ENCODE measurements at places on chromosomes 2 and 18.

- no peak for DNase-seq
Measured at GRCh38 chr2:108605947-108606346, 71.7 kb downstream of the LIMS1 start.

DNA sequence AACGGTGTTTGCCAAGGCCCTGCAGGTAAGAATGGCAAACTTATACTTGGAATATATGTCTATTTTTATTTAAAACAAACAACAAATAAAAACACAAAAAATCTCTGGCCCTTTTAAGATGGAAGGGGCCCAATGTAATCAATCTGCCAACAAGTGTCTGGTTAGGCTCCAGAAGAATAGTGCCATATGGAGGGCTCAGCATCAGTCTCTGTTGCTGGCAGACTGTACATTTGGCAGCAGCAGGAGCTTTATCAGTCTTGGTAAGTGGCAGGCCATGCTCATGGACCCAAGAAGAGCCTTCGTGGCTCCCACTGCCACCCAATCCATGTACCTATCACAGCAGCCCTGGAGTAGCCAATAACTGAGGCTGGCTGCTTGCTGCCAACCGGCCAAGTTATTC, 101.1 kb downstream of the GALNT3 start:
- no peak for DNase-seq

DNA sequence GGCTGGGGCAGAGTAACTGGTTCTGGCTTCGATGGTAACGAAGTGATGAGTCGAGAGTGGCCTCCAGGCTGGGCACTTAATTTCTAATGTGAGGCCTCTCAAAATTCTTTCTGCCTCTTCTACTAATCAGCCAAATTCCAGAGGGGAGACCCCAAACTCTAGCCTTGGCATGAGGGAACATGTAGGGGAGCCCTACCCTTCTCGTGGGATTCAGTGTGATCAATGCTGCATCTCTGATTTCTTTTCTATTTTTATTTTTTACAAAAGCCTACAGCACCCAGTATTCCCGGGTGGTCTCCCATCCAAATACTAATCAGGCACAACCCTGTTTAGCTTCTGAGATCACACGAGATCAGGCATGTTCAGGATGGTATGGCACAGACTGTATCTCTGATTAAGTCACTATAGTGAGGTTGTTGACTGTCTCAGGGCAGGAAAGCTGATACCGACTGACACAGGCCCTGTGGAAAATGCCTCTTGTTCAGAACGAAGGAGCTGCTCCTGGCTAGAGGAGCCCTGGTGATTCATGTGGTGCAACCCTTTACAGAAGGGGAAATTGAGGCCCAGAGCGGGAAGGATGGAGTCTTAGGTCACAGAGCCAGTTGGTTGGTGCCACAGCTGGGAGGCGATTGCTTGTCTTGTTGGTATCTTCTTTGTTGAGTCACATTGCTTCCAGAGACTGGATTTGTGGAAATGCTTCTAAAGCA, 126.3 kb upstream of the HS6ST1 start:
- no peak for DNase-seq

- DNase-seq: no peak
Measured at GRCh38 chr2:217859926-217860325, 142.9 kb downstream of the TNS1 start.

GRCh38 chr2:232838406-232838874, 31.6 kb upstream of the SNORC start:
- DNase-seq: no peak

DNA sequence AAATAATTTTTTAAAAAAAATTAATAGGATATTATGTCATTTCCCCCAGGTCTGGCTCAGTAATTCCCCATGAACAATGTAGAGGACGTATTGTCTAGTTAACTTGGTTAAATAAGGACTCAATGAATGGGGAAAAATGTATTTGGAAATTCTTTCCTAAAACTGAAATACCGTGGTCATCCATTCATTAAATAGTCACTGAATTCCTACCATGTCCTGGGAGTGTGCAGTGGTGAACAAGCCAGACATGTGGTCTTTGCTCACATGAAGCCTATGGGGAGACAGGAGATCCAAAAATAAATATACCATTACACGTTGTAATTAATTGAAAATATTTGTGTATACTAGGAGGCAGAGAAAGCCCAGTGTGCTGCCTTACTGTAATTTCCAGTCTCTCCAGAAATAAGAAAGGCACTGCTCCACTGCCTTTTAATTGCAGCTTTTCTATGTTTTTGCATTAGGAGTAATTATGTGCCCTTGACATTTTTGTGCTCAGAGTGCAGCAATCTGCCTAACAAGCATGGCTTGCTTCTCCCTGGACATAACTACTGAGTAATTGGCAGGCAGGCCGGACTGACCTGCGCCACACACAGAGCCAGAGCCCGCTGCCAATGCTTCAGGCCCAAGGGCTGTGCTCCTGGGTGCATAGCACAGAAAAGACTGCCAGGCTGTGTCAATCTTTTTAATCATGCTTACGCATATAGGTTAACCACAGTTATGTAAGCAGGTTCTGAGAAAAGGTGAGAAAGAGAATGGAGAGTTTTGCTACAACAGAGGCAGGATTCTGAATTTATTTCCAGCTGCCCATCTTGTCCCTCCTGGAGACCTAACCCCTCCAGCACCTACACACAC, 22.2 kb upstream of the TTC39C start:
- no peak for DNase-seq

DNA sequence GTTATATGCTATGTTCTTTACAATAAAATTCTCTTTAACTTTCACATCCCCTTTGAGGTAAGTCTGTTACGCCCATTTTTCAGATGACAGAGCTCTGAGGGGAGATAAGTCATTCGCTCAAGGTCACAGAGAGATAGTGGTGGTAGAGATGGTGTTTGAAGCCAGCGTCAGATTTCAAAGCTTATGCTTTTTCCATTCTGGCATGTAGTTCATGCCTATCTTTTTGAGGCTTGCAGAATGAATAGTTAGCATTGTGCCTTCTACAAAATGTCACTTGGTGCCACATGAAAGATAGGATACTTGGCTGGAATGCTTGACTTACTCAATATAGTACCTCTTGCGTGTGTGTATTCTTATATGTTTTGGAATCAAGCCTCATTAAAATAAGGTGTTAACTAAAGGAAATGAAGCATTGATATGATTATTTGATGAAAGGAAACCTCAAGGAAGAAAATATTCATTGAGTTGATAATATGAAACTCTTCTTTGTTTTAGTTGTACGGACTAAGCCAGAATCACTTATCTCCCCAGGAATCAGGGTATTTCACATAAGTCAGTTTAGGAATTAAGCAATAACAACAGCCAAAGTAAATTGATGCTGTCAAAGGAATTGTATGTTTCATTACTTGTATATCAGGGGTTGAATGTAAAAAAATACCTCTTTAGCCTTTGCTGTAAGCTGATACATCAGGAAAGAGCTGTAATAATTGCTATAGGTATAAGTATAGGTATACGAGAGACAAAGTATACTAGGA, 15.5 kb downstream of the SPATS2L start:
- no peak for DNase-seq

DNA sequence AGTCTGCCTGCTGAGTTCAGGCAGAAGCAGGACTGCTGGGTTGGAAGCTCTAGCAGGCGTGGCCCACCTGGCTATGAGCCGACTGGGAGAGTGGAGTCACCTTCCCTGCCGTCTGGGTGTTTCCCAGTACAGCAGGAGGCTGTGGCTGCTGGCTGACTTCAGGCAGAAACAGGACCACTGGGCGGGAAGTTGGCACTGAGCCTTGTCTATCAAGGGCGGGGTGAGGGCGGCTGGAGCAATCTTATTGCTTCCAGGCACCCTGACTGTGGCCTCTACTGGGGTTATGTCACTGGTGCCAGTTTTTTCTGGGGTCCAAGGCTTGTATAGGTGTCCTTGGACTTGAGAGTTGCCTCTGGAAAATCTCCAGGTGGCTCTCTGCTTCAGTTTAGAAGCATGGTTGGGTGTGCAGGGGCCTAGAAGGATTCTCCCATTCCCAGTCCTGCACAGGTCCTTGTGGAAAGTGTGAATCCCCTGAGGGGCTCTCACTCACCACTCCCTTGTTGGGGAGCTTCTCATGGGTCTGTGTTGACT, 30.5 kb downstream of the LTBP1 start:
- no peak for DNase-seq

DNA sequence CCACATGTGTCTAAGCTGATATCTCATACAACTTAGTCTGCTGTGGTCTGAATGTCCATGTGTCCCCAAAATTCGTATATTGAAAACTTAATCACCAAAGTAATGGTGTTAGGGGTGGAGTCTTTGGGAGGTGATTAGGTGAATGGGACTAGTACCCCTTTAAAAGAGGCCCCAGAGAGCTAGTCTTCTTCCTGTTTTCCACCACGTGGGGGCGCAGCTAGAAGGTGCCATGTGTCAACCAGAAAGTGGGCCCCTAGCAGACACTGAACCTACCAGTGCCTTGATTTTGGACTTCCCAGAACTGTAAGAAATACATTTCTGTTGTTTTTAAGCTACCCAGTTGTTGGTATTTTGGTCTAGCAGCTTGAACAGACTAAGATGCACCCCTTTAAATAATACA, 86.6 kb downstream of the ASB1 start:
- no peak for DNase-seq

DNA sequence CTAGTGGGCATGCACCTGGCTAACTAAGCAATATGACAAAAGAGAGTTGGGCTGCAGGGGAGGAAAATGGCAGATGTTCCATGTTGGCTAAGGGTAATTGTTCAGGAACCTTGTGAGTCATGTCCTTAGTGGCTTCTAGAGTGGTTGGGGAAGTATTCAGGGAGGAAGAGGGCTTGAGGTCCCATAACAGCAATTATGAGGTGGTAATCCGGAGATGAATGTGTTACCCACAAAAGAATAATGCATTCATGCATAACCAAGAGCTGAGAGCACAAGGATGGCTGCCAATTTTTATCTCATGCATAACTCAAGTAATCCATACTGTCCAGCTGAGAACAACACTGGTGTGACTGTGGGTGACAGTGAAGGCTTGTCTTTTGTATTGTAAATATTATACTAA, 42.9 kb downstream of the TMEFF2 start:
- no peak for DNase-seq

DNA sequence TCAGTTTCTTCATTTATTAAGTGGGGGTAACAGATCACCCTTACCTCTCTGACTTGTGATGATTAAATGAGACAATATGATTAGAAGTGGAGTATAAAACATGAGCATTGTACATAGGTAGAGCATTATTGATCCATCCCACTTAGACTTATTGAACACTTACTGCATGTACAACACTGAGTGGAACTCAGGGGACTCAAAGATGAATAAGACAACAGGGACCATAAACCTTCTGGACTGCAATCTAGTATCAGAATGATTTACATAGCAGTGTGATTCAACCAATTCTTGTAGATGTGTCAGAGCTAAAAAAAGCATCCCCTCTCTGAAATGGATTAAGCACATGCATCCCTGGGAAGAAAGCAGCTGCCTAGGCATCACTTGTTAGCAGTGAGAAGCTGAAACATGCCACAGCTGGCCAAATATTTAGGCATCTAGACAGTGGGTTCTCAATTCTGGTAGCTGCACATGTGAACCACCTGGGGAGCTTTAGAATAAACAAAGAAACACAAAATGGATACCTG, 111.5 kb downstream of the CYRIA start:
- DNase-seq: no peak

Data from NCI-H526 treated with DMSO at 0.1 percent for 48 hours (cell line).